ENCODE measurements at places on chromosomes 4 and X.

- DNase-seq, result no peak
These were observed 805.3 kb downstream of the C4orf33 start for GRCh38 chr4:129901205-129901604.

DNA sequence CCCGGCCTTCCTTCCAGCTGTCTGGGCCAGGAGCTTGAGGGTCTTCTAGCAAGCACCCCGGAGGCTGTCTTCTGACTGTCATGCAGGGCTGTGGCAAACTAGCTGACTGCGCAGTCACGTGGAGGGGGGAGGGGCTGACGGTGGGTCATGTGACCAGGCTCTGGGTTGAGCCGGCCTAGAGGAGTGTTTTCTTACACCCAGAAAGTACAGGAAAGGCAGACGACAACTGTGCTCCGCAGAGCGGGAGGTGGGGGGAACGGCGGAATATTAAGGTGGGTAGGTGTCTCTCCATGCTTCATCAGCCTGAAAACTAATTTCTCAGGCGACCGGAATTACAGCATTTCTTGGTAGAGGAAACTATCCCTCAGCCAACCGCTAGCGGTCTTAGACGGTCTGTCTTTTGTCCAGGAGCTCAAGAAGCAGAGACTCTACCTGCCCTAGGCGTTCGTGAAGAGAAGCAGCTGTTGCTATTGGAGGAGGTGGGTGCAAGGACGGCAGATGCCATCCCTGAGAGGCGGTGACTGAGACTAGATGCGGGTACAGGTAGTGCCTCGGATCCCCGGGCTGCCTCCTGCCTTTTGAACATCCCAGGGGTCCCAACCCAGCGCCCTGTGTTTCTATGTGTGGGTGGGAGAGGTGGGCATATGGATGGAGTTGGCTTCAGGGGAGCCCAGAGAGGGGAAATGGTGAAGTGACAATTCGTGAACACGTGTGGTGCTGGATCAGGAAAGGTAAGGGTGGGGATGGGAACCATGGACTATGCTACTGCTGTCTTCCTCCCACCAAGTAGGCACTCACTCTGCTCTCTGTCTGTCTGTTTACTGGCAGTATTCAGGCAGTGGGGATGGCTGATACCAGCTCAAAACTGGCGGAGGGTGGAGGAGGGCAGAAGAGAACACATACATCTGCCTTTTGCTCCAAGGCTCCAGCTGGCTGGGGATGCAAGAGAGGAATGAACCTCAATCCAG, 8.8 kb downstream of the GPRASP1 start:
- DNase-seq, result peak; percentile 74

DNA sequence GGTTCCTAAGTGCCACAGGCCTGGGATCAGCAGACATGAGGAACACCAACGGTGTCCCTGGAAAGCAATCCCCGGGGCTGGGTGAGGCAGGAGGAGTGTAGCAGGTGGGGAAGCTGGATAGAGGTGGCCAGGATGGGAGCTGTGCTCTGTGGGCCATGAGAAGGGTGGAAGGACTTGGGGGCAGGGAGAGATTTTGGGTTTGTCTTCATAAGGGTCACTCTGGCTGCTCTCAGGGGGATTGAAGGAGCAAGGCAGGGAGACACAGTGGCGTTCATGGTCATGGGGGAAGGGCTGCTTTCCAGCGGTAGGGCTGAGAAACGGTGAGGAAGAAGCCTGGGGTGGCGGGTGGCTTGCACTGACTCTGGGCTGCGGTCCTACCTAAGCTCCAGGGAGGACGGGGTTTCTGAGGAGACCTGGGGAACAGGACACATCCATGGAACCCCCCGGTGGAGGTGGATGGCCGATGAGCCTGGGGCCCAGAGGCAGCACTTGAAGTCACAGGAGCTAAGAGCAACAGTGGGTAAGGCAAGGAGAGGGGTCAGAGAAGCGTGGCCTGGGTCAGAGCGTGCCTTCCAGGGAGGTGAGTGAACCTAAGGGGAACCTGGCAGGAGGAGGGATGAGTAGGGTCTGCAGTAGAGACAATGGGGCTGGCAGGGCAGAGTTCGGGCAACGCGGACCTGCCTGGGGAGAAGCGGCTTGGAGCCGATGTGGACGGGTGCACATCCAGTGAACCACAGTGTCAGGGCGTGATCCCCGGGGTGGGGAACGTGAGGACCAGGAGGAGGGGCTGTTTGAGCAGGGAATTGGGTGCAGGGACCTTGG, 12.4 kb upstream of the CTBP1 start:
- DNase-seq, result no peak

DNA sequence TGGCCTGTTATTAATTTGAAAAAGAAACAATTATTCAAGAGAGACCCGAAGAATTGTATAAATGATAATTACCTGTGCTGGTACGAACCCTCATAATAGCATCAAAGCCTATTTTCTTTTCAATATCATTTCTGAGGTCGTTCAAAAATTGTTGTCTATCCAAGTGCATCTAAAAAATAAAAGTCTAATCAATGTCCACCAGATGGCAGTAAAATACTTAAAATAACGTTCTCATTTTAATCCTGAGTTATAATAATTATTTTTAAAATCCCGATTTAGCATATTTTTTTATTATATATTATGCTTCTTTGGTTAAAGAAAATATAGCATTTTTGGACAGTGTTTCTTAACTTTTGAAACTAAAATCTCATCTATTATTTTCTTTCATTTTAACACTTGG, 55.7 kb downstream of the METTL14 start:
- no peak for DNase-seq

DNA sequence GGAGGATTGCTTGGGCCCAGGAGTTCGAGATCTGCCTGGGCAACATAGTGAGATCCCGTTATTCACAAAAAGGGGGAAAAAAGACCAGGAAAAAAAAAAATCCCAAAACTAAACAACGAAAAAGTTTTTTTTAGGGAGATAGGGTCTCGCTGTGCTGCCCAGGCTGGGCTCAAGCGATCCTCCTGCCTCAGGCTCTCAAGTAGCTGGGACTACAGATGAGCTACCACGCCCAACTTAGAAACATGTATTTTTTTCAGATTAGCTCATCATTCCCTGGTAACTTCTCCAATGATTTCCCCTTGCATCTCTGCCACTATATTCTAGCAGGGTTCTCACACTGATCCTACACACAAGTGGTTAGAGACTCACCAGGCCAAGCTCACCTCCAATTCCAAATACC, 24.4 kb upstream of the IRAK1 start:
- DNase-seq, result no peak

- no peak for DNase-seq
These were observed 23.8 kb downstream of the ENPP6 start for GRCh38 chr4:184193556-184194525.

- no peak for DNase-seq
These were observed 62.4 kb downstream of the APOO start for GRCh38 chrX:23845351-23845817.

GRCh38 chr4:52099860-52100461, 48.9 kb downstream of the SPATA18 start:
- DNase-seq, result no peak

- no peak for DNase-seq
These were observed 331.6 kb upstream of the FAM241A start for GRCh38 chr4:111813555-111814140.

GRCh38 chr4:104975617-104976016, 171.1 kb upstream of the TET2 start:
- DNase-seq, result no peak

- DNase-seq, result peak; percentile 36
These were observed 361 bp downstream of the QDPR start for GRCh38 chr4:17511509-17511949.

- DNase-seq, result no peak
These were observed 580.6 kb downstream of the INPP4B start for GRCh38 chr4:142265536-142265935.

DNA sequence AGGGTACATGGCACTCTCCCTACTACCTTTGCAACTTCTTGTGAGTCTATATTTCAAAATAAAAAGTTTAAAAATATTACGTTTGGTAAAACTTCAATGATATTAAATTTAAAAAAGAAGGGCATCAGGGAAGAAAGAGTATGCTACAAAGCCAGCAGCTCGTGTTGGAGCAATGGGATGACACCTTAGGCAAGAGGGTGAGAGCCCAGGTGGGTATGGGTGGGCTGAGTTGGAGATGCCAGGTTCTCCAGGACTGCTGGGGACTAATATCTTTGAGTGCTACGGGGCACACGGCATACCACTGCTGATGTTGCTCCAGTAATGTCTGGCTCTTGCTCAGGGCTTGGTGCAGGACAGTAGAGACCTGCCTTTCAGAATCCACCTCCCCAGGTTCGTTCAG, 132.4 kb downstream of the EVC2 start:
- no peak for DNase-seq

DNA sequence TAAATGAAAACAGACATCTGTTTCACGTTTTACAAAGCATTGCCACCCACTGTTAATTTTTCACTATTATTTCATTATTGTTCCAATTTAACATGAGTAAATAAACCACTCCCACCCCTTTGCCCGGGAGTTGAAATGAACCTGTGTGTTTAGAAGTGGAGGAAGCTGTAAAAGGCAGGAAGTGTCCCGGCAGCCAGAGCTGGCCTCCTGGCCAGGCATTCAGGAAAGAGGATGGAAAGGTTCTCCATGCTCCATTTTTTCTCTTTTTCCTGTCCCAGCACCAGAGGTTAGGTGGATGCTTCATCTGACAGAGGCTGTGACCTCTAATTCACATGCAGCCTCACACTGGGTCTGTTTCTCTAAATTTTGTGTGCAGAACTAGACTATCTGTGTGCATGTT, 55.5 kb upstream of the LNX1 start:
- no peak for DNase-seq

- DNase-seq, result no peak
These were observed 218.3 kb downstream of the PTTG2 start for GRCh38 chr4:38178392-38178995.

GRCh38 chrX:136268051-136269048, 17.1 kb upstream of the MAP7D3 start:
- peak; percentile 28 for DNase-seq

DNA sequence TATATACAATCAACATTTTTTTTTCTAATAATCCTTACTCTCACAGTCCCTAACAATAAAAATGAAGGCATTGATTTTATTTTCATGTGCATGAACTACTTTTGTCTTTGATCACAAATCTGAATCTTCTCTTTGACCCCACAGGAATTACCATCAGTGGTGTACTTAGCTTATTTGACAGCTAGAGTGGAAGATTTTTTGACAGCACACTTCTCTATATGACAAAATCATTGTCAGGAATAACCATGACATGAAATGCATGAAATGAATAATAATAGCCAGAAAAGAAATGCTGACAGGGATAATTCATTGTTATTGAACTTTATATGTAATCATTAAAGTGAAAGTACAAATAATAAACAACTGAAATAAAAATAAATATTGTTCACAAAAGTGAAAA, 604.2 kb downstream of the EPHA5 start:
- no peak for DNase-seq

- peak; percentile 22 for DNase-seq
These were observed 73.1 kb downstream of the PACRGL start for GRCh38 chr4:20773144-20773997.

- no peak for DNase-seq
These were observed 40.8 kb upstream of the GRPR start for GRCh38 chrX:16082470-16083085.

DNA sequence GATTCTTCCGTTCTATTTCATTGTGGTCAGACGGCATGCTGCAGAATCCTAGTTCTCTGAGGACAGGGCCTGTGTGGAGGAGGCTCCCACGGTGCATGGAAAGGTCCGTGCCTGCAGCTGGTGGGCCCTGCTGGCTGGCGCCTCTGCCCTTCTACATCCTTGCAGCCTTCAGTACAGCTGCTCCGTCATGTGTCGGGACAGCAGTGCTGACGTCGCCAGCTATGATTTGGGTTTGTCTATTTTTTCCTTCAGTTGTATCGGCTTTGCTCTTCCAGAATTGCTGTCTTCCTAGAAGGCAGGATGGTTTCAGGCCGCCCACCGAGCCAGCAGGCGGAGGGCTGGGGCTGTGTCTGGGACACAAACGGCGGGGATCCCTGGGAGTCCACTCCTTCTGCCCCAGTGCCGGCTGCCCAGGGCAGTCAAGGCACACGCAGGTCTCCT, 32.1 kb upstream of the CPLX1 start:
- DNase-seq, result no peak

DNA sequence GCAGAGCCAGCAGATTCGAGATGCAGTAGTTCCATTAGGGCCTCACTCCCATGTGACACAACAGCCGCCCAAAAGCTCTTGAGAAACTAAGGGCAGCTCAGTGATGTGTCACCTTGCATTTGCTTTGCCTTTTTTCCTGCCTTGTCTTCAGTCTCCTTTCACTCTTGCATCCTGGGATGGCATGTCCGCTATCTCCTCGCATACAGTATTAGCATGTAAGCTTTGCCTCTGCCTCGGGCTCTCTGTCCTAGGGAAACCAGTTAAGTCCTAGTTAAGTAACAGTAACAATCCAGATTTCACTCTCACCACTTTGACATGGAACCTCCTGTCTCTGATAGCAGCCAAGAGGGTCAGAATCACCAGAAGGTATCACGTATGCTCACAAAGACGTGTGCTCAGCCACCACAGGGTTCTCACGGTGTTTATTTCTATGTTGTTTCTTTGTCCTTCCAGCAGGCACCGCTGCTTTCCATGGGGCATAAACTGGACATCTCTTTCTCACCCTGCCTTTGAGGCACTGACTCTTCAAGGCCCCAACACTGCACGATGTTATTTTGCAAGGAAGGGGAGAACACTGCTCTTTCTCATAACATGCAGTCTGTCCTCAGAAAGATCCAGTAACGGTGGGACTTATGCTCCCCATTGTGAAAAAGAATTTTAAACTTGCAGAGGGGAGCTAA, 26.7 kb upstream of the SORBS2 start:
- DNase-seq, result no peak

- DNase-seq, result no peak
These were observed 79.8 kb upstream of the STOX2 start for GRCh38 chr4:183825346-183825745.

GRCh38 chr4:108556588-108557200, 63.7 kb upstream of the RPL34 start:
- no peak for DNase-seq

GRCh38 chr4:18227880-18228279, 206.3 kb upstream of the LCORL start:
- no peak for DNase-seq

DNA sequence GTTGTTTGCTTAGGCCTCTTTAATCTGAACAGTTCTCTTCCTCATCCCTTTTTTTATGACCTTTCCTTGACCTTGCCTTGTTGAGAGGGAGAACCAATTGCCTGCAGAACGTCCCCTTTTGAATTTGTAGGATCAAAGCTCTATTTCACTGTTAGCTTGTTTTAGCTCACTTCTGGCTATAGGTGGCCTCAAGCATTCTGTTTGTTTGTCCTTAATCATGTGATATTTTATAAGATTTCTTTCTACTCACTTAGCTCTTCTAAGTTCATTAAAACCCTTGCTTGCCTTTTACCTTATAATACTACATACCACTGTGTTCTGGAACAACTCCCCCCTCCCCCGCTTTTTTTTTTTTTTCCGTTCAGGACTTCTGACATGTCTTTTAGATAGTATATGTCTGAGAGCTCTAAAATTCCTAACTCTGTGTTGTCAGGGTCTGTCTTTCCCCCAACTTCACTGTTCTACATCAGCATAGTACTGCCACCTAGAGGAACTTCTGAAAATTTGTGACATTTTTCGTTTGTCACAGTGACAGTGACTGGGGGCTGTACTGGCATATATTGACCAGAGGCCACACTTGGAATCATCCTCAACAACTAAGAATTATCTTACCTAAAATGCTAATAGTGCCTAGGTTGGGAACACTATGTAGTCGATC, 128.5 kb downstream of the LARP7 start:
- DNase-seq, result no peak

GRCh38 chrX:109533005-109533404, 3.6 kb upstream of the NXT2 start:
- no peak for DNase-seq

- DNase-seq, result no peak
These were observed 113.9 kb downstream of the GPR143 start for GRCh38 chrX:9651737-9652136.

All from stimulated activated CD4-positive, alpha-beta T cell treated with anti-CD3 and anti-CD28 coated beads, Interleukin-2, amount 100 ng/mL, for 48 hours (primary cell).